CD4-positive, alpha-beta T cell treated with Interleukin-12 subunit alpha and Interleukin-12 subunit beta, for 1 hour (primary cell): ENCODE measurements at places on chromosomes 4 and X.
A peak's percentile ranks its signal among the peaks of the same experiment; 100 is the strongest.

DNA sequence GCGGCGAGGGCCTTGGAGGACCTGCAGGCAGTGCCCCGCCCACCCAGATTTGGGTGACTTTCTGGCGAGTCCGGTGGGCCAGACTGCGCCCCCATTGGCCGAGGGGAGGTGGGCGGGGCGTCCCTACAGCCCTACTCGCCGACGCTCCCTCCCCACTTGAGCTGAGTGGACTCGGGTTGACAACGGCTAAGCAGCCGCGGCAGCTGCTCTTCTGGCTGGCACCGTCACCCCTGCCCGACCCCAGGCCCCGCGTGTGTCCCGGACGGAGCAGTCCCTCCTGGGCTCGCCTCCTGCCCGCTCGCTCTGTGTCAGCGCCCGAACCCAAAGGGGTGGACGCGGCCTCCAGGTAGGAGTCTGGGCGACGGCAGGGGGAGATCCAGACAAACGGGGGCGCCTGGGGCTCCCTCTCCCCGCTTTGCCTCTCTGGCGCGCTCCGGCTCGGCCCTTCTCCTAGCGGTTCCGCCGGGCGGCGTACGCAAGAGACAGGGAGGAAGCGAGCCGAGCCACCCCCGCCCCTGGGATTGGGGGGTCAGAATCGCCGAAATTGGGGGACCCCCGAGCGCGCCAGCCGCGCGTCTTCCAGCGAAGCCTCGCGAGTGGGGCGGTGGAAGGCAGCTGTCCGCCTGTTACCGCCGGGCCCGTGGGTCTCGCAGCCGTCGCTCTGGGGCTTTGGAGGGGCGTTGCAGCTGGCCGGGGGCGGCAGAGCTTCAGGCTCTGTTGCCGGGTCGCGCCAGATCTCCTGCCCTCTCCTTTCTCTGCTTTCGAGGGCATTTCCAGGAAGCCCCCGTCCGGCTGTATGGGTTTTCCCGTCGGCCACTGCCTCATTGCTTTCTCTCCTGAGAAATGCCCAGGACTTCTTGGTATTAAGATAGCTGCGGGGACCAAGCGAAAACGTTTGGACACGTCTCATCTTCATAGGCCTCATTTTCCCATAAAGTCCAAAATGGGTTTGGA lies 46.3 kb downstream of the STARD8 start:
- peak; percentile 19 for DNase-seq

GRCh38 chrX:130120321-130120731 lies 10.0 kb upstream of the ELF4 start:
- DNase-seq = no peak

DNA sequence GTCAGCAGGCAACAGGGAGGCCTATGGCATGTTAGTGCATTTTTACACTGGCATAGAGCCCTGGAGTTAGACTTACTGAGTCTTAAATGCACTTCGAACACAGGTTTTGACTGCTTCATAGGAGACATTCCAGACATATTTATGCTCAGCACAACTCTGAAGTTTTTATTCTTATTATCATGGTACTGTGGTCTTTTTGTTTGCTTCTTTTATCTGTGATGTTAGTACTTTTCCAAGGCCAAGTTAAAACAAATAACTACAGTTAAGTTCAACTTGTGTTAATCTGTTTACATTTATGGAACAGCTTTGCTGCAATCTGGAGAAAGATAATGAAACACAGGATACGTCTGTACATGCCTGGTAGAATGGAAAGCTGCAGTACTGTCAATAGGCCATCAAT lies 76.5 kb downstream of the COL4A5 start:
- no peak for DNase-seq

DNA sequence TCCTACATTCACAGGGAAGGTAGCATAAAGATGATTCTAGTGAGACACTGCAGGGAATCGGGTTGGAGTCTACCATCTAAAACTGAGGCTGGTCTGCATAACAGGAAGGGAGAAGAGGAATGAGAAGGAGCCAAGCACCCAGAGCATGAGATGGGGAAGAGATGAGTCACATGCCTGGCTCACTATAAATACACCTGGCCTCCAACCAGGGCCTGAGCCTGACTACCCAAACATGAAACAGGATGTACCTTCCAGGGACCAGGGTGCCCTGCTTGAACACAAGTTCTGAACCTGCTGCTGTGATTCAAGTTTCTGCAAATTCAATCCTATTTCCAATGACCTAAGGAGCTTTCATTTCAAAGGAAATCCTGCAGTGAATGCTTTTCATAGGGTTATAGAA lies 24.9 kb downstream of the CD99L2 start:
- no peak for DNase-seq

DNA sequence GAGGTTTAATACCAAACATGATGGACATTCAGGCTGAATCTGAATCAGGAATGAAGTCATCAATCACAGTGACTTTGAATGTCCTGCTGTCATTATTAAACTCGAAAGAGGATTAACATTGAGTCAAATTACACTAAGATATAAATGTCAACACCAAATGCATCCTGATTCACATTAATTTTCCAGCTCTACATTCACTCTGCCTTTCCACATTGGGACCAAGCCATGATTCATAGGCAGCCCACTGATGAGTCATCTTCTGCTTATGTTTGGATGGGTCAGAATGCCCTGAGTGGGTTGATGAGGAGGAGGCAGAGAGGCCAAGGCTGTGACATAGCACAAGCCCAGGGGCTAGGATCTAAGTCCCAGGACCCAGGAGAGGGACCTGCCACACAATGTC lies 247.6 kb upstream of the RPS6KA3 start:
- DNase-seq = no peak

DNA sequence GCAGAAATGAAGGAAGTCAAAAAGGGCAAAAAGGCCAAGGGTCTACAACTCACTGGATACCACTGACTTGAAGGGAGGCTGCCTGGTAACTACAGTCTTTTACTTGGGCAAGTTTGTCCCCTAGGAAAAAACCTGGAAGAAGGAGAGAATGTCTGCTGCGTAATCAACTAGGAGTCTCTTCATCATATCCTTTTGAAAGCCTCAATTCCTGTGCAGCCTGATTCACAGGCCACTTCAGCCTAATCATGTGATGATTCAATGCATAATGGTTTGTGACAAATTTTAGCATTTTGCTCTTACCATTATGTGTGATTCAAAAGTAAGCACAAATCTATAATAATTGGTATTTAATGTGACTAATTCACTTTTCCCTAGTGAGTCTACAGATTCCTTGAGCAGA lies 273.6 kb downstream of the FRMPD4 start:
- DNase-seq = no peak

DNA sequence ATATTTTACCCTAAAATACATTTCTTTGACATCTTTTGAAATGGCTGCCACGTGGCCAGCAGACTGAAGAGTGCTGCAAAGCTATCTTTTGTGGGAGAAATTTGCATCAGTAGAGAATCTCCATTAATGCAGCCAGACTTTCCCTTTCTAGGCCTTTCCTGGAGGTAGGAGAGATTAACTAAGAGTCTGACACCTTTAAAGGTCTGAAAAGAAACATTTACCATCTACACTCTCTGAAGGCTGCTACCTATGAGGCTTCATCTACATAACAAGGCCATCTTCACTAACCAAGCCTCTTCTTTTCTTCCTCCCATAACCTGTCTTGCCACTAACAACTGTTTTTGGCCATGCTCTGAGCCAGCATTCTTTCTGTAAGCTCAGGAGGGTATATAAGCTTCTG lies 17.8 kb upstream of the SPRY1 start:
- DNase-seq = no peak

DNA sequence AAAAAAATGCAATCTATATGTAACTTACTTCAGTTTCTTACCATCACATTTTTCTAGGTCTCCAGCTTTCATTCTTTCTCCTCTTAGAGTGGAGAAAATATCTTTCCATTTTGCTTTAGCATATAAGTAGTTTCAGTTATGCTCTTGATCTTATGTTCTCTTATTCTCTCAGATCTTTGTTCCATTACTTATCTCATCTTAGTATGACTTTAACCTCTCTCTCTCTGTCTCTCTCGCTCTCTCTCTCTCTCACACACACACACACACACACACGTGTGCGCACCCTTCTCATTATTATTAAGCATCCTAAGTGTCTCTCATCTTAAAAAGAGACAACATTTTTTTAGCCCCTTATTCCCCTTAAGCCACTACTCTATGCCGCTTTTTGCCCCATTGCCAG lies 92.8 kb downstream of the FAAH2 start:
- no peak for DNase-seq

- DNase-seq = no peak
Measured at GRCh38 chrX:7706032-7706431, 136.9 kb upstream of the VCX start.

DNA sequence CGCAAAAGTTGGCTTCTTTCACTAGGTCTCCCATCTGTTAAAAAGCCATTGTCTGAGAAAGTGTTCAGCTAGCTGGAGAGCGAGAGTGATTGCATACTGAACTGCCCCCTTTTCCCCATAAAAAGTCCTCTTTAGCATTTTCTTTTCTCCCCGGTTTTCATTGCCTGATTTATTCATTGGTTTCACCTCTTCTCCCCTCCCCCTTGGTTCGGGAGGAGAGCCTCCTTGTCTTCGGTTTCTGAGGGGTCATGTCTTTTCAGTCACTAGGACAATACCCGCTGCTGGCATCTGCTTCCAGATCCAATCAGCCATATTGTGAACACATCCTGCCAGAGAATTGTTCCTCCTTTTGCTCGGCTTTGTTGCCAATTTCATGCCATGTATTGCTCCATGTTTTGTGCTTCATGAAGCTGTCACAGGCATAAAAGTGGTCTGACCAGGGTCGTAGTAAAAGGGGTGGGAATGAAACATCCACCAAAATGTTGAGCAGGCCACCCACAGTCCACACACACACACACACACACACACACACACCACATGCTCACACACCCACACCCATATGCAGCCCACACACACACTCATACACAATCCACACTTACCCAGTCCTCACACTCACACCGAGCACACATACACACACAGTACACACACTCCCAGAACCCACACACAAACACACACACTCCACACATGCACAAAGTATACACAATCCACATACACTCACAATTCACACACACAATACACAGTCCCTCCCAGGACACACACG lies 136.0 kb downstream of the NKX6-1 start:
- DNase-seq = no peak

GRCh38 chrX:52934704-52935469 lies 23.4 kb downstream of the FAM156A start:
- peak; percentile 92 for DNase-seq

DNA sequence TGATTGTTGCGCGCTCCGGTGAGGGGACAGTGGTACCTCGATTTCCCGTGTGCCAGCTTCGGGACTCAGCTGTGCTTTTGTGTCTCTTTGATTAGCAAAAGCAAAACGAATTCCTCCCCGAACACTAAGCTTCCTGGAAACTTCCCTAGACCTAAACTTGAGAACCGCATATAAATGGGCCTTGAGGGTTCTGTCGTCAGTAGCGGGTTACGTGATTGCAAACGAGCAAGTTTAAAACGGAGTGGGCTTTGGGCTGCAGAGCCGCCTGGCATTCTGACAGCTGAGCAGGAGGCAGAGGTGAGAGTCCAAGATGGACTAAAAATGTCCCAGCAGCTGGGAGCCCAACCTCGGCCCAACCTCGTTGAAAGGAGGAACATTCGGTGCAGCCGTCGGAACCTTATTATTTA lies 1.2 kb upstream of the TAPT1 start:
- DNase-seq = peak; percentile 25

DNA sequence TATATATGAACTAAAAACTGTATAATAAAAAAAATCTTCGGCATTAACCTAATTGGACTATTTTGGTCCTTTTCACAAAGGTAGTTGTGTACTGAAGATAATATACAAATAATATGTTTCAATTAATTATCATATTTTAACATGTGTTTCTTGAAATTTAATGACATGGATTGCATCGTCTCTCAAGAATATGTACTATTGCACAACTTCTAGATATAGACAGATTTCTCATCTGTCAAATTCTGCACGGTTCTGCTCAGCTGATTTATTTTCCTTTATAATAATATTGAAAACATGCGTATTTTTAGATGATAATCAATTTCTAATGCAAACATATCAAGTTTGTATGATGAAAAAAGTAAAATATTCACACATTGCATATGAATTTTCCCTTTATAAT lies 498.7 kb upstream of the PABPC4L start:
- no peak for DNase-seq

DNA sequence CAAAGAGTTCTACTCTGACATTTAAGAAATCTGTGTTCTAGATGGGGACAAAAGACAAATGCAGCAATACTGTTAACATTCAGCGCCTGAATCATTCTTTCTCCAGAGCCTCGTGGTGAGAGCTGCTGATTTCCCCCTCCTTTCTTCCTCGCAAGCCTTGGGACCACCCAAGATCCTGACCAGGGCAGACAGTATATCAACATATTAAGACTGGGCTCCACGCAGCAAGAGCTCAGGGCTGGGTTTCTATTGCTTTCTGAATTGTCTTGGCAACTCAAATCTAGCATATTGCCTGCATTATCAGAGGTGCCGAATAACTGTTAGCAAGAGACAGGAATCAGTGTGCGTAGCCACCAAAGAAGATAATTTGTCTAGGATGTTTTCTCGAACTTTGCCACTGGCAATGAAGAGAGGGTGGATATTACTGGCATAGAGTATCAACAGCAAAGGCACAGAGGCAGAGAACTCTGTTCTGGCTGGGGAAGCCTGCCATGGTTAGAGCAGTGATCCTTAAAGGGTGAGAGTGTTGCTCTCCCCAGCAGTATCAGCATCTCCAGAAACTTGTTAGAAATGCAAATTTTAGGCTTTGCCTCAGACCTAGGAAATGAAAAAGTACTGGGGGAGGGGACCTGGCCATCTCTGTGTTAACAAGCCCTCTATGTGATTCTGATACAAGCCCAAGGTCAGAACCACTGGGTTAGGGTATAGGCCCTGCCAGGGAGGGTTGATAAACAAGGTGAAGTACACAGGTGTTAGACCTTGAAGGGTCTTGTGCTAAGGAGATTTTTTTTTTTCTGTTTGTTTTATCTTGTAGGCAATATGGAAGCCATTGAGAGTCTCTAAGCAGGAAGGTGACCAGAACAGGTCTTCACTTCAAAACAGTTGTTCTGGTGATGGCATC lies 46.2 kb upstream of the MID1IP1 start:
- no peak for DNase-seq

GRCh38 chr4:102007959-102008425 lies 217.5 kb downstream of the BANK1 start:
- no peak for DNase-seq

- no peak for DNase-seq
Measured at GRCh38 chr4:27921231-27921630, 1060.6 kb downstream of the STIM2 start.

GRCh38 chr4:87030124-87030523 lies 95.3 kb downstream of the AFF1 start:
- no peak for DNase-seq

- DNase-seq = no peak
Measured at GRCh38 chr4:182101618-182102017, 141.6 kb upstream of the TENM3 start.

- DNase-seq = no peak
Measured at GRCh38 chr4:159871141-159871540, 768.3 kb downstream of the RAPGEF2 start.

- no peak for DNase-seq
Measured at GRCh38 chr4:25608644-25609043, 47.0 kb upstream of the SLC34A2 start.

- no peak for DNase-seq
Measured at GRCh38 chrX:97666890-97667289, 783.2 kb downstream of the RPA4 start.
